ENCODE measurements at places on chromosomes 3 and 15.

DNA sequence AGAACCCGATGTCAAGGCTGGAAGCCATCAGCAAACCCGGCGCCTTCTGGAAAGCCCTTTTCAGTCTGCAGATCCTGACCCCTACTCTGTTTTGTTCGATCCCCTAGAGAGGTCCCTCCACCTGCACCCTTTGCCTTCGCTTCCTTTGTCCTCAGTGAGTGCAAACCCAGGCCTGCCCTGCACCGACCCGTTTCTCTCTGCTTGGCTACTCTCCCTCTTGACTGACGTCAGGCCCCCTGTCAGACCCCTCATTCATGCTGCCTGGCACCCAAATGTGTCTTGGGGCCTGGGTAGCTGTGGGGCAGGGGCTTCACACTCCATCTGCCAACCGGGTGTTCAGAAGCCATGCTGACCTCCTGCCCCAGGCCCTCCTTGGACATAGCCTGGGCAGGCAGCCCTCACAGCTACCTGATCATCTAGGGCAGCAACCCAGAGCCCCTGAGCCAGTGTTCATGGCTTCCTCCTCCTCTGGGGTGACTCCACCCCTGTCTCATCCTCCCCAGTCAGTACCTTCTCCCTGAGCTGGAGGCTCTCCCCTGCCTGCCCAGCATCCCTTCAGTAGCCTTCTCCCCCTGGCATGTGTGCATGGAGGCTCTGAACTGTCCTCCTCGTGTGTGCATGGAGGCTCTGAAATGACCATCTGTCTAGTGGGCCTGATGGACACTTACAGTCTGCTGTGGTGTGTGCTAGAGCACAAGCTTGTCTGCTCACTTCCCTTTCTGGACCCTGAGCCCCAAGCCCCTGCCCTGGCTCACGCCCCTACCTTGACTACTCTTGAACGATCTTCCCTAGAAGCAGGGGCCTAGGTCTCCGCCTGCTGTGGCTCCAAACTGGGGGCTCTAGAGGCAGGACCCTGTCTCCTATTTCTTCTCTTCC, 69.4 kb downstream of the EXOG start:
- no peak for DNase-seq

DNA sequence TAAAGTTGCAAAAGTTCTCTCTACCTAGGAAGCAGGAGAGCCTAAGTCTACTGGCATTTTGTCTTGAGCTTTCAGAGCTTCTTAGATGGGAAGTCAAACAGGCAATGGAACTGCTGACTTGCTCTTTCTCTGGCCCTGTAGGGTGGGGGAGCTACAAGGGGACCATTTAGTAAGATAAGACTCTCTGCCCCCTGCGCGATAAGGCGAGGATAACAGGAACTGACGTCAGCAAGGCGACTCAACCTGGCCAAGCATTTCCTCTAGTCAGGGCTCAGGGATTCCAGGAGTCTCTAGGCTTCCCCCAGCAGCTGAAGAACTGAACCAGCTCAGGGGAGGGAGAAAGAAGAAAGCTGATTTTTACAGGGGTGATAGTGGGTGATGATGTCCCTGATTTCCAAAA, 5.8 kb downstream of the RARB start:
- DNase-seq: no peak

GRCh38 chr3:185089751-185090150, 63.1 kb downstream of the C3orf70 start:
- no peak for DNase-seq

DNA sequence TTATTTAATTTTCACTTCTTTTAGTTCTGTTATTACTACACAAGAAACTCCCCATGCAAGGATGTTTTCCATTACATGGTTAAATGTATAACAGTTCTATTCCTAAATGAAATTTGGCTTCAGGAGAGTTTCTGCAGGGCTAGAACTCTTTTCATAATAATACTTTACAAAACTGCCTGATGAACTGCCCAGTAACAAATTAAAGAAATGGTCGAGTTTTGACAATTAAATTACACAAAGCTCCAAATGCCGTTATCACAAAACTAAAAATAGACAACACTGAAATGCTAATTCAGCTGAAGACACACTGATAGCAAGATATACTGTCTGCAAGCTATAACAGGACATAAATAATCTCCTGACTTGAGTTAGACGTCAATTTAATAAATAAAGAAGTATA, 435.2 kb upstream of the CCDC54 start:
- no peak for DNase-seq

DNA sequence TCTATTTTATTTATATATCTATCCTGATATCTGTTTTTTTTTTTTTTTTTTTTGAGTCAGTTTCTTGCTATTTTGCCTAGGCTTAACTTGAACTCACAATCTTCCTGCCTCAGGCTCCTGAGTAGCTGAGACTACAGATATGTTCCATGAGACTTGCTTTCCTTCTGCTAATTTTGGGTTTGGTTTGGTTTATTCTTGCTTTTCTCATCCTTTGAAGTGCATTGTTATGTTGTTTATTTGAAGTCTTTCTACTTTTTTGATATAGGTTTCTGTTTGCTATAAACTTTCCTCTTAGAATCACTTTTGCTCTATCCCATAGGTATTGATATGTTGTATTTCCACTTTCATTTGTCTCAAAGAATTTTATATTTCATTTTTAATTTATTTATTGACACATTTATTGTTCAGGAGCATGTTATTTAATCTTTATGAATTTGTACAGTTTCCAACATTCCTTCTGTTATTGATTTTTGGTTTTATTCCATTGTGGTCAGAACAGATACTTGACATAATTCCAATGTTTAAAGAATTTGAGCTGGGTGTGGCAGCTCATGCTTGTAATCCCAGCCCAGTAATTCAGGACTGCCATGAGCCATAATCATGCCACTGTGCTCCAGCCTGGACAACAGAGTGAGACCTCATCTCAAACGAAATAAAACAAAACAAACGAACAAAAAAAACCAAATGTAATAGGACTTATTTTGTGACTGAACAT, 62.3 kb upstream of the PLSCR4 start:
- no peak for DNase-seq

DNA sequence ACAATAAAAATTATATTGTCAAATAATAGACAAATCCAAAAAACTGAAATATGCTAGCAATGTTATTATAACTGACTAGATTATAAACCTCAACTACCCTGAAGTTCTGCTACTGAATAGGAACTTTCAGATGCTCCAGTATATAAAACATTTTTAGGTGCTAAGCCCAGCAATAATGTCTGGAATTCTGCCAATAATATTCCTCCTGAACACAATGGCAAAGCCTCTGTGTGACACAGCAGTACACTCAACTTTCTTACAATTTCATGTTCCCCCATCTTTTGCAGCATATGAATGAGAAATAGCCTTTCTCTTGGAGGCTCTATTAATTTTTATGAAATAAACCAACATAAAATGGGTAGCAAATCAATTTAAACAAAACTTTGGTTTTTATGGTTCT, 29.5 kb downstream of the ATOSA start:
- DNase-seq: no peak

All from ecto neural progenitor cell (in vitro differentiated cells).